Activated CD8-positive, alpha-beta memory T cell treated with anti-CD3 and anti-CD28 coated beads for 1 hour (primary cell): ENCODE measurements at places on chromosomes 7 and 10.

GRCh38 chr7:85520175-85520574 is 333.3 kb upstream of the SEMA3D start:
- DNase-seq: no peak

DNA sequence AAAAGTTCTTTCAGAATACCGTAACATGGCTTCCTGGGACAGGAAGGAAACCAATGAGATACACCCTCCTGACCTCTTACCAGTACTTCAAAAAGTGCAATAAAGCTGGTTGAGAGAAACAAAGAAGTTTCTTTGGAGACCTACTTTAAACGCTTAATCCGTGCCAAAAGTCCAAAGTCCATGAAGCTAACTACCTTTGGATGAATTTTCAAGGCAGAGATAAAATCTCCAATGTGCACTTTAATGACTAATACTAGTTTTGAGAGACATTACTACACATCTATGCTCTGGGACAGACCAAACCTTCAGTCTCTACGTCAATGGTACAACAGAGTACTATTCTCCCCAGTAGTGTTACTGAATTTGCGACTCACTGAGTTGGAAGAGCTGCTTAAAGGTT is 46.1 kb downstream of the UBE2H start:
- DNase-seq: no peak

DNA sequence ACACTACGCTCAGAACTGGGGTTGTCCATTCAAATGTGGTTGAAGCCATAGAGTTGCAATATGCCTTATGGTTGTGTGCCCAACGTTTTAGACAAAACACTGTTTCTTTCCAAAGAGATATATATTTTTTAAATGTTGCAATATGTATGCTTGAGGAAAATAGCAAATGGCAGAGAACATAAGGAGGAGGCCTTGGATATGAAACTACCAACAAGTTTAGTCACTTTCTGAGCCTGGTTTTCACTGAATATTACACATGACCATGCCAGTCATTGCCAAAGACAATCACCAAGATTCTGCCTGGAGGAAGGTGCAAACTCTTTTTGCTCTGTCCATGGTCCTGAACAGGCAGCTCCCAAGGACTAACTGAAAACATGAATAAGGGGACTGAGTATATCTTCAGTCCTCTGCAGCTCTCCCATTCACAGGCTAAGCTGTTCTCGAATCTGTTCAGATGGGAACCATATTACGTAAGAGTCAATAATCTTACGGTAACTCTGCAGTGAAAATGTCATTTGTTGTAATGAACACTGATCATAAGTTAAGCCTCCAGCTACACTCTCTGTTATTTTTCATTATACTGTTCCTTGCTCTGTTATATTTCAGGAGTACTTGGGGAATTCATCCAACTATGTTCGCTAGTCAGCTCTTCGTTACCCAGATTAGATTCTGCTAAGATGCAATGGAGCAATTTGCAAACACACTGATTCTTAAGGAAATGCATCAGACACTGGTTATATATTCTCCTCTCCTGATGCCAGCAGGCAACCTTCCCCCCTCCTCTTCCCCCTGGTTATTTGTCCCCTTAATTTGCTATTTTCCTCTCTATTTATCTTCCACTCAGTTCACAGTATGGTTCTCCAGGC is 90.7 kb upstream of the C1QL3 start:
- no peak for DNase-seq

GRCh38 chr7:1638215-1638661 is 31.8 kb upstream of the ELFN1 start:
- DNase-seq: no peak

- no peak for DNase-seq
Measured at GRCh38 chr10:120559800-120560199, 102.8 kb downstream of the PLPP4 start.

GRCh38 chr7:131878777-131879176 is 322.3 kb upstream of the PODXL start:
- no peak for DNase-seq

DNA sequence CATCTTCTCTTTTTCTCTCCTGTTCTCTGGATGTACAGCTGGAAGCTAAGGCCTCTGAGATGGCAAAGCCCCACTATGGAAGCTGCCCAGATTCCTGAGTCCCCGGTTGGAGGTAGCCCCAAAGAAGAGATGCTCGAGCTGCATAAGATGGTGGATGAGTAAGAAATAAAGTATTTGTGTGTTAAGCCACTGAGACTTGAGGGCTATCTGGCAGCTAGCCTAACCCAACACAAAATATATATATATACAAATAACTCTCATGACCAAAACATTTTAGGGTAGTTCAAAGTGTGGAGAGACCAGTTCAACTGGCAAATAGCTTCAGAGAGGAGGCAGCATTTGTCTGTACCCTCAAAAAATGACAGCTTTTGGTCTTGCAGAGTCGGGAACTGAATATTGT is 72.4 kb upstream of the PDE1C start:
- no peak for DNase-seq

GRCh38 chr7:7979558-7979957 is 11.0 kb downstream of the GLCCI1 start:
- DNase-seq: no peak

DNA sequence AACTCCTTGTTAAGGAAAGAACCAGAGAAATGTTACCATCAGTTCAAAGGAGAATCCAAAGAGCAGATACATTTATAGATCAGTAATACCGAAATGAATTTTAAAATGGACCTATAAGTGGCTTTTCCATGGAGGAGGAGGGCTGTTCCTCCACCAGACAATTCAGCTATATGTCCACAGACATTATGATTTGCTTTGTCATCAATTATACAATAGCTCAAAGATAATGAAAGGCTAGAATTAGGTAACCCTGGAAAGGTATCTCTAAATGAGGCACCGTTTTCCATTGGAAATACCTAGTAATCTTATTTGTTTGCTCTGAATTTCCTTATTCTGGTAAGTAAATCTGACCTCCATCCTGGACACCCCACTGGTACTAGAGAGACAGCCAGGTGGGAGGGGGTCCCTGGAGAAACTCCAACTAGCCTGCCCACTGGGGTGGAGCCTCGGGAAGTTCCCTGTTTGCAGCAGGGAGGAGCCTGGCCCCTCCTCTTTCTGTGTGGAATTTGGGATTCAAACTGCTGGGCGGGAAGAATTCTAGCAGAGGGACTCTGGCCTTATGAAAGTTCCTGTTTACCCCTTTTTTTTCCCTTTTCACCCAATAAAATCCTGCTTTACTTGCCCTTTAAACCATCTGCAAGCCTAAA is 218.0 kb downstream of the PHF14 start:
- no peak for DNase-seq

DNA sequence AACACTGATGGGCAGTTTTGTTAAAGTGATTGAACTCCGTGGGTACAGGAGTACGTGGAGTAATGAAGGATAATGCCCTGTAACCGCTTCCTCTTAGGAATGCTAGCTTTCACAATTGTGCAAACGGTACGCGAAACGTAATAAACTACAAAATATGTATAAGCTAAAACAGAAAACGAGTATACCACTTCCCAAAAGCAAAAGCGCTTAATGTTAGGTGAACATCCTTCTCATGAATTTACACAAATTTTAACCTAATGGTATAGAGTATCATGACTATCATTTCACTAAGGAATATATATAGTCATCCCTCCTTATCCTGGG is 395 bp upstream of the ZNF25 start:
- DNase-seq: no peak

DNA sequence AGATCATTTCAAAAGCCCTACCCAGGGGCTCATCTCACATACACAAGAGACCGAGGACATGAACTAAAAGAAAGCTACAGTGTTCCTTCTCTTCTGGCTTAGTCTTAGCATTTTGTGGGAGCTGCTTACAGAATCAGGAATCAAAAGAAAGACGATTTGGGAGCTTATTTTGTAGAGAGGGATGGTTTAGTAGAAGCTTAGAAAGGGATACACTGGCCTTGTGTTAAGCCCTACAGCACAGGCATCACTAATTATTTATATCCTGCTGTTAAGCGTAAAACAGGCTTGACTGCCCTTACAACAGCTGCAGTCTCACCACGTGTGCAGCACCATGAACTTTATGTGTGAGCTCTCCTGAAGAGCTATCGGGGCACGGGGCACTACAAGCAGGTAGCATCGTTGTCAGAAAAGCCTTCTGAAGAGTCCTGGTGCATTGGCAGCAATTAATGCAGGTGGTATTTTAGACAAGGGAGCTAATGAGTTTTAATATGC is 798.3 kb downstream of the NXPH1 start:
- DNase-seq: no peak

- no peak for DNase-seq
Measured at GRCh38 chr10:29600821-29601220, 34.0 kb downstream of the SVIL start.

- no peak for DNase-seq
Measured at GRCh38 chr10:43162604-43163003, 24.4 kb downstream of the CSGALNACT2 start.

GRCh38 chr10:12428447-12429135 is 79.2 kb downstream of the CAMK1D start:
- DNase-seq: no peak

GRCh38 chr10:2201534-2202099 is 464.3 kb upstream of the ADARB2 start:
- DNase-seq: no peak

GRCh38 chr10:1399431-1400100 is 337.8 kb downstream of the ADARB2 start:
- no peak for DNase-seq

DNA sequence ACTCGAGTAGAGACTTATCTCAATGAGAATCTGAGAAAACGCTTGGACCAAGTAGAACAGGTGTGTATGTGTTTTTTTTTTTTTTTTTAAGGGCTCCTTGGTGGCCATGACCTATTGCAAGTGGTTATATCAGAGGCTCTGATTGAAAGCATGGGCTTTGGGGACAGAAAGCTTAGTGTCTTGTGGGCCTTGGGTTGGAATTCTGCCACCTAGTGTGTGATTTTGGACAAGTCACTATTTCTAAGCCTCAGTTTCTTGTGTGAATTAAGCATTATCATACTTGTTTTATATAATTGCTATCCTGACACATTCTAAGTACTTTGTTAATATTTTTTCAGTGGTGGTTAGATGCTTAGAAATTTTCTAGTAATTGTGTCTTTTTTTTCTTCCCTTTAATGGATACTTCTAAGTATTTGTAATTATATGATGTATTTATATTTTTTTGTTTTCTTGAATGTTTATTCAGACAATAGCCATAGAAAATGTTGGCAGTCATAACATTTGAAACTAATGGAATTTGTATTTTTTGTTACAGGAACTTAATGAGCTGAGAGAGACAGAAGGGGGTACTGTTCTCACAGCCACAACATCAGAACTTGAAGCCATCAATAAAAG is 33.1 kb downstream of the SMC3 start:
- no peak for DNase-seq

- no peak for DNase-seq
Measured at GRCh38 chr10:62424026-62424425, 49.9 kb downstream of the ZNF365 start.

DNA sequence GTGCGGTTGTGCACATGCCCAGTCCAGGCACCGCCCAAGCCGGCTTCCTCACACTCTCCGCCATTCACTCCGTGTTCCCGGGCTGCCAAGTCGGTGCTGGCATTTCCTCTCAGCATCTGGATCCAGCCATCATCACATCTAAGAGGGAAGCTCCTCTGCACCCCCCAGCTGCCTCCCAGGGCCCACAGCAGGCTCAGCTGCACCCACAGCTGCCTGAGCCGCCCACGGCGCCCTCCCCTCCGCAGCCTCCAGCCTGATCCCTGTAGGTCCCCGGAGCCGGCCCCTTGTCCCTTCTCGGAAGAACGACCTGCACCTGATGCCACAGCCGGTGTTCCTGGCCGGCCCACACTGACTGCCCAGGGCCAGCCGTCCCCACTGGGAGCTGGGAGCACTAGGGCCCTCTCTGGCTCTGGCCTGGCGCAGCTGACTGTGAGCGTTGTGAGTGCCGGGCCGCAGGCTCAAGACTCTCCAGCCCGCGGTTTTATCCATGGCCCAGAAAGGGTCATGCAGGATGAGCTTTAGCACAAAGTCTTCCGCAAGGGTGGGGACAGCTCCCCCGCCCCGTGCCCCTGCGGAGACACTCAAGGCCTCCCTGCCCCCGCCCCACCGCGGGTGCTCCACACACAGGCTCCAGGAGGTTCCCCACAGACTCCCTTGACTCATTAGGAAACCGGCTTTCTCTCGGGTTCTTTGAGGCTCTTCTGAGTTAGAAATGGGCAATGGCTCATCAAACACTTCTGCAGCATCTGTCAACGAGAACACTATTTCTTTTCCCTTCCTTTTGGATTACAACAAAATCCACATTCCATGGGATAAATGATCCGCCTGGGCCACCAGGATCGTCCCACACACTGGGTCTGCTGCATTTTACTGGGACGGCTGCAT is 31.2 kb downstream of the CFAP46 start:
- no peak for DNase-seq

GRCh38 chr10:103804871-103805270 is 50.5 kb downstream of the SH3PXD2A start:
- no peak for DNase-seq
